ENCODE measurements at places on chromosomes 7 and 10.

- DNase-seq, result no peak
Measured at GRCh38 chr7:76423666-76424412, 911 bp upstream of the ZP3 start.

GRCh38 chr10:14782691-14783363, 8.1 kb upstream of the FAM107B start:
- DNase-seq, result no peak

DNA sequence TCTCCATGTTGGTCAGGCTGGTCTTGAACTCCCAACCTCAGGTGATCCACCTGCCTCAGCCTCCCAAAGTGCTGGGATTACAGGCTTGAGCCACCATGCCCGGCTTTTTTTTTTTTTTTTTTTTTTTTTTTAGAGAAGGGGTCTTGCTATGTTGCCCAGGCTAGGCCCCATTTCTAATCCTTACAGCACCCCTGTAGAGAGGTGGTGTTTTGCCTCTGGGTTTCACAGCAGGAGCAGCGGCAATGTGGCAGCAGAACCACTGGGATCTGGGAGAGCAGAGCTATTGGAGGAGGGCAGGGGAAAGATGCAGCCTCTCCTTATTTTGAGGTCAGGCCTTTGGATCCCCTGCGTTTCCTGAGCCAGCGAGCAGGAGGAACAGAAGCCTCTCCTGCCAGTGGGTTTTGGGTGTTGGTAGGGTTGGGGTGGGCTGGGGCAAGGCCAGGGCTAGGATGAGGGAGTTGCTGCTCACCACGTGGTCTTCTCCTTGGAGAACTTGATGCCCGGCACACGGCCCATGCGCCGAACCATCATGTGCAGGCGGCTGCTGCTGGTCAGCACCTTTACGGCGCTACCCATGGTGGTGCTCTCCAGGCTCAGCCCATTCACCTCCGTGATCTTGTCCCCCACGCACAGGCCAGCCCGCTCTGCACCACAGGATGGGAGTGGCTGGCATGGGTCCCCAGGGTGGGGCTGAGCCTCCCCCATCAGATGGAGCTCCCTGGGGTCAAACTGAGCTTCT, 7.8 kb downstream of the PDZD7 start:
- no peak for DNase-seq

DNA sequence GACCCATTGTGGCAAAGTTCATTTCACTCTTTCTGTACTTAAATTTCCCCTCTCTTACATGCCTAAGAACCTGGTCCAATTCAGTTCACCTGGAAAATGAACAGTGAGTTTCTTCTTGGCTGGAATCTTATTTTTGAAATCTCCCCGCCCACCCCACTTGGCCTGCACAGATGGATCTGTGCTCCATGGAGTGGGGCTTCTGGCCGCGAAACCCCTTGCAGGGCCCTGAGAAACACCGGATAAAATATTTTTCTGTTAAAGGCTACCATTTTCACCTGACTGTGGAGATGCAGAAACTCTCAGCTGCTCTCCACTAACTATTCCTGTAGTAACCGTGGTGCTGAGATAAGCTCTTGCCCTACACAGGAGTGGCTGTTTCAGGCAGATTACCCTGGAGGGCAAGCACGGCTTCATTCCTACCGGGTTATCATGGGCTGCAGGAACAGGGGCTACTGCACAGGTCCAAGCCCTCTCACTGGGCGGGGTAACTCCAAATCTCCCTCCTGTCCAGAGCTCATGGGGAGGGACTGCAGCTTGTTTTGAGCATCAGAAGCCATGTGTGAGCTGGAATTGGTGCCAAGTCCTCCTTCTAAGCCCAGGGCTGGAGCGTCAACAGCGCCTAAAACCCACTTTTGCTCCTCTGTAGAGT, 118.9 kb downstream of the PRPF18 start:
- DNase-seq, result no peak

DNA sequence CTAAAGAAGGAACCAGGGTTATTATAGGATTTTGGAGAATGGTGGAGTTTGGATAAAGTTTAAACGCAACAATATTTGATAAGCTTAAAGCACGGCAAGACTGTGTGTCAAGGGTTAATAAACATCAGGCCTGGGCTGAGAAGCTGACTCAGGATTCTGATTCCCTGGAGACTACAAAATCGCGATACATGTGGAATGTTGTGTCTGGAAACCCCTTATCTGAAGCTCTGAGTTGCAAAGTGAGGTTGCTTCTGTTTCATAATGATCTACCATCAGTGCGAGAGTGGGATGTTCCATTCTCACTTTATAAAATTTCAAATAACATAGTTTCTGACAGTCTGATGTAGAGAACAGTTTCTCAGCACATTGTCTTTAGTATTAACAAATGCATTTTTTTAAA, 7.8 kb downstream of the C1GALT1 start:
- no peak for DNase-seq

- DNase-seq, result no peak
Measured at GRCh38 chr7:50285269-50285668, 19.2 kb upstream of the IKZF1 start.

All from NCI-H774 (cell line).